Panc1 (cell line): ENCODE measurements at places on chromosomes 16 and 17. TPM values are rescaled to one million over a fixed set of nuclear protein-coding genes. Genes with fewer than 3 reads are reported as not detected.

GRCh38 chr16:63192980-63193379 lies 1156.7 kb upstream of the CDH8 start:
- no peak for DNase-seq

GRCh38 chr17:58488428-58488890 lies 251 bp upstream of the HSF5 start:
- no peak for DNase-seq

The FOXL1 gene
- 9.3 TPM for total RNA-seq

The ITGAL gene
- total RNA-seq: 0.54 TPM

GRCh38 chr17:47676199-47676472 lies 17.8 kb upstream of the TBKBP1 start:
- no peak for DNase-seq

DNA sequence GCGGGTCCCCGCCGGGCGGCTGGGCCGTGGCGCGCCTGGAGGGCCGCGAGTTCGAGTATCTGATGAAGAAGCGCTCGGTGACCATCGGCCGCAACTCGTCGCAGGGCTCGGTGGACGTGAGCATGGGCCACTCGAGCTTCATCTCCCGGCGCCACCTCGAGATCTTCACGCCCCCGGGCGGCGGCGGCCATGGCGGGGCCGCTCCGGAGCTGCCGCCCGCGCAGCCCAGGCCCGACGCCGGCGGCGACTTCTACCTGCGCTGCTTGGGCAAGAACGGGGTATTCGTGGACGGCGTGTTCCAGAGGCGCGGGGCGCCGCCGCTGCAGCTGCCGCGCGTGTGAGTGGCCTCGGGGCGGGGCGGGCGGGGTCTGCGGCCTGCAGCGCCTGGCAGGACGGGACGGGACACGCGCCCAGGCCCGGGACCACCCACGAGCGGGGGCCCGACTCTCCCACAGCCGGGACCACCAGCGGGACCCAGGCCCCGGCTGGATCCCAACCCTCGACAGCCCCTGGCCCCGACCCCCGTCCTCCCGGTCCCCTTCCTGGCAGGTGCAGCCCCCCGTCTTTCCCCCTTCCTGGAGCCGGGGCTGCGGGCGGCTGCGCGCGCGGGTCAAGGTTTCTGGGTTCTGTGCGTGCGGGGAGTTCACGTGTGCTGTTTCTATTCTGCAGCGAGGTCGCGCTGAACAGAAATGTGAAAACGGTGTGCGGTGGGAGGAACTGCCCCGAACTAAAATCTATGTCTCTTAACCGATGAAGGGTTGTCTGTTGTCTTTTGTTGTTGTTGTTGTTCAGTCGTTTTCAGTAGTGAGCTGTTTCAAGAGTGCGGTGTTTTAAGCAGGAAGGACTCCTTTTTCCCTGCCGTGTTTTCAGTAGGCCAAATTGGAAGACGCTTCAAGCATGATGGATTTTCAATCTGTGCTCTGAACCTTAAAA lies 705 bp downstream of the FOXK2 start:
- no peak for DNase-seq

DNA sequence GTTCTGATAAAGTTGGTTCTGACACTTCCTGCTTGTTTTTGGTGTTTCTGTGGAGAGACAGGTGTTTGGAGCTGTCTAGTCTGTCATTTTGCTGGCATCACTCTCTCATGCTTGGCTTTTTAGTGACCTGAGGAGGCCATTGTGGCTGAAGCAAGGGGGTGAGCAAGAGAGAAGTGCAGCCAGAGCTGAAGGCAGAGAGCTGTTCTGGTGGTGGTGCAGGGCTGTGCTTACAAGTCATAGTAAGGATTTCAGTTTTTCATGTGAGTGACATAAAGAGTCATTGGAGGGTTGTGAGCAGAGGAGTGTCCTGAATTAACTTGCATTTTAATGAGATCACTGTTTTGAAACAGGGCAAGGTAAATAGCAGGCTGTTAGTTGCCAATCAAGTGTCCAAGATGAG lies 97.5 kb downstream of the CHD9 start:
- no peak for DNase-seq

The CCL7 gene
- 0.31 TPM for total RNA-seq

The ADORA2B gene
- 42.7 TPM for total RNA-seq

The PRR35 gene
- 2.2 TPM for total RNA-seq

DNA sequence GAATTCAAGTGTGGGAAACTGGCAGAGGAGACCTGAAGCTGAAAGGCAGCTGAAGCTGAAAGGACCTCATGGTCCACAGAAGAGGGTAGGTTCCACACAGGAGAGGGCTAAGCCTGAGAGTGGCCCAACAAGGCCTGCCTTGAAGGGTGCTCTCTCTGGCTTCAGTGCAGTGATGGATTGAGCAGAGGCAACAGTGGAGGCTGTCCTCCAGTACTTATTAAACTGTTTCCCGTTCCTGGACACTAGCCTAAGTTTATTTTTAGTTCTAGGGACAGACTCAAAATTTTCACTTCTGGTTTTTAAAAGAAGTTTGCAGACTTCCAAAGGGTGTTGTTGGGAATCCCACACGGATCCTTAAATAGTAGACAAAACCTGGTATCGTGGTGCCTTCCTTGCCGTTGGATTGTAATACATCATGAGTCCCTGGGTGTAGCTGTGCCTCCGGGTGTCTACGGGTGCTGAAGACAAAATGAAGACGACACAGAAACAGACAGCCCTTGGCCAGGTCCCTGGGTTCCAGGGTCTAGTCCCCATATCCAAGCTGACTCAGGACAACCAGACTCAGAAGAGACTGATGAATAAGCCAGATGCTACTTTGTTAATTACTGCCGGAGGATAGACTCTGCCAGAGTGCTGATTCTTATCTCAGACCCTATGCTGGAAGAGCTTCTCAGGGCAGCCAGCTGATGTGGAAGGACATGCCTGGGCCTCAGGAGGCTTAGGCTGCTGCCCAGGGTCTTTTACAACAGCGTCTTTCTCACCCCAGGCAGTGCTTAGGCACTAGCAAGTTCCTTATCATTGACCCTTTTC lies 7.1 kb upstream of the CMTM4 start:
- DNase-seq: no peak

- no peak for DNase-seq
These were observed 64.6 kb downstream of the RTN4RL1 start for GRCh38 chr17:1960545-1960912.

DNA sequence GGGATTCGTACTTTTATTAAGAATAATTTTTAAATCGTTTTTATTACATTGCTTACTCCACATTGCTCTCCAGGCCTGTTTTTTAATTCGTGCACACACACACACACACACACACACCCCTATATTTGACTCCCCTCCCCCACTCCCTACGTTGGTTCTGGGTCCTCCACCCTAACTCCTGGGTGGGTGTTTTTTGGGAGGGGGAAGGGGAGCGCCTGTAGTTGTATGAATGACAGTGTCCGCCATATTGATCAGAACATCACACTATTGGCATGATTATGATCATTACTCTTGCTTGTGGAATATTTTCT lies 1.3 kb downstream of the GNAO1 start:
- no peak for DNase-seq

- no peak for DNase-seq
These were observed 2.0 kb upstream of the CCDC42 start for GRCh38 chr17:8746501-8747236.

GRCh38 chr17:80644536-80644935 lies 99.9 kb downstream of the RPTOR start:
- DNase-seq: no peak

The GPT2 gene
- 12.7 TPM for total RNA-seq

DNA sequence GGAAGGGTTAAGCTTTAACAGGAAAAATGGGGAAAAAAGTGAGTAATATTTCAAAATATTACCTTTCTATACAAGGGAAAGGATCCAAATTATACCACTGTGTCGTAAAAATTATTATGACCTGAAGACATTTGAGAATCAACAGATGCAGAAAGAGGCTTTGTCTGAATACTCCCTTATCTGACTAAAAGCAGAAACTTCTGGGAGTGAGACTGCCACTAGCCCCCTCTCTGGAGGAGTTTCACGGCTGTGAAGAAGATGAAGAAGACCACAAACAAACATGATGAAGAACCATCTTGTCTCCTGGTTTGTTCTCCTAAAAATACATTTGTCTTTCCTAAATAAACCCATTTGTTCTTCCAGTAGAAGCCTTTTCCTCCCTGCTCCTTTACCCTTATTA lies 29.4 kb downstream of the CNTROB start:
- no peak for DNase-seq

GRCh38 chr16:70656712-70657263 lies 10.4 kb downstream of the IL34 start:
- DNase-seq: no peak

GRCh38 chr16:56424791-56425438 lies 430 bp downstream of the AMFR start:
- DNase-seq: no peak

GRCh38 chr17:67372751-67373150 lies 4.3 kb upstream of the PITPNC1 start:
- DNase-seq: no peak

DNA sequence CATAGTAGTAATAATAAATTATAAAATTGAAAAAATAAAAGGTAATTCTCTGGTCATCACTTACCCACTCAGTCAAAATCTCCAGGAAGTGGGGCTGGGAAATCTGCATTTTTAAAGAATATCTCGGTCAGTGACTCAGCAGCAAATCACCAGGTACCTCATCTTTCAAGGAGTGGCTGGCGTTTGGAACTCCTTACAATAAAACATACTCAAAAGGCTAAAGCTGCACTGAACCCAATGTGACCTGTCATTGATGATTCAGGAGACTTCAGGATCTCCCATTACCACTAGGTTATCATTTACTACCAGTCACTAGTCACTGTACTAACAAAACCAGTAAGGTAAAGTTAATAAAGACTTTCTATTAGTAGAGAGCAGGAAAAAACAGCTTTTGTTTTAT lies 21.5 kb upstream of the RFFL start:
- DNase-seq: no peak

The RBFOX1 gene
- not detected for total RNA-seq

GRCh38 chr16:12796498-12796897 lies 7.2 kb downstream of the CPPED1 start:
- no peak for DNase-seq

- no peak for DNase-seq
These were observed 28.3 kb downstream of the PIMREG start for GRCh38 chr17:6472517-6472916.

DNA sequence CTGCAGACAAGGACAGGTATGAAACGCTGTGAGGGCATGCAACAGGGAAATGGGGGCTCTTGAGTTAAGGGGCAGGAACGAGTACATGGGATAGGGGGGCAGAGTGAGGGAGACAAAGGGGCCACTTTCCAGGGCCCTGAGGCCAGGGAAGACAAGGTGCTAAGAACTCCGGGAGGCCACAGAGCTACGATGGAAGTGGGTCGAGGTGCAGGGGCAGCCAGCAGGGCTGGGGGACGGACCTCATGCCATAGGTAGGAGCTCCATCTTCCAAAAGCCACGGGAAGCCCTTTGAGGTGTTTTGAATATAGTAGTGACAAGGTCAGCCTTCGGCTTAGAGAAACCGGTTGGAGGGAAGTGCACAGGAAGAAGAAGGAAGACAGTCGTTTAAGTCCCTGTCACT lies 35.6 kb downstream of the RBFOX3 start:
- no peak for DNase-seq

DNA sequence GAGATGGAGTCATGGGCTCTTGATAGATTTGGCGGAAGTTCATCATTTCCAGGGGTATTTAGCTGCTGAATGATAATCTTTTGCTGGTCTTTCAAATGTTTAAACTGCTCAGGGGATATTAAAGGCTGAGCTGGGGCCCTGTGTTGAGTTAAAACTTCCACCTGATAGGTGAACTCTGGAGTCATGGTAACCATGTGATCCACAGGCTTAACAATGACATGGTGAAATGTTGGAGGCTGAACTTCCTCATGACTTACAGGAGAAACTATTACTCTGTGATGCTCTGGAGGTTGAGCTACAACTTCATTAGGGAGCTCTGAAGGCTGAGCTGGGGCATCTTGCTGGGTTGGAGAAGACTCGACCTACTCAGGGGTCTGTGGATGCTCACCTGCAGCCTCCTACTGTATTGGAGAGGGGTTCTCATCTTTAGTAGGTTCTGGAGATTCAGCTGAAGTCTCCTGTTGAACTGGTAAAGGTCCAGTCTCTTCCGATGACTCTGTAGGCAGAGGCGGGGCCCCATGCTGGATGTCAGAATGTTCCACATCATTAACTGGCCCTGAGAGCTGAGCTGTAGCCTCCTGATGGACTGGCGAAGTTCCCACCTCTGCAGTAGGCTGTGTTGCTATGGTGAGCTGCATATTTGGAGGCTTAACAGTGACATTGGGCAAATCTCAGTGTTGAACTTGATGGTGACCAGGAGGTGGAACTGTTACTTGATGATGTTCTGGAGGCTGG lies 24.2 kb downstream of the RDM1 start:
- no peak for DNase-seq

- DNase-seq: no peak
These were observed 68.5 kb downstream of the RPTOR start for GRCh38 chr17:80612997-80613731.

GRCh38 chr16:49816875-49817274 lies 39.0 kb downstream of the ZNF423 start:
- DNase-seq: no peak

DNA sequence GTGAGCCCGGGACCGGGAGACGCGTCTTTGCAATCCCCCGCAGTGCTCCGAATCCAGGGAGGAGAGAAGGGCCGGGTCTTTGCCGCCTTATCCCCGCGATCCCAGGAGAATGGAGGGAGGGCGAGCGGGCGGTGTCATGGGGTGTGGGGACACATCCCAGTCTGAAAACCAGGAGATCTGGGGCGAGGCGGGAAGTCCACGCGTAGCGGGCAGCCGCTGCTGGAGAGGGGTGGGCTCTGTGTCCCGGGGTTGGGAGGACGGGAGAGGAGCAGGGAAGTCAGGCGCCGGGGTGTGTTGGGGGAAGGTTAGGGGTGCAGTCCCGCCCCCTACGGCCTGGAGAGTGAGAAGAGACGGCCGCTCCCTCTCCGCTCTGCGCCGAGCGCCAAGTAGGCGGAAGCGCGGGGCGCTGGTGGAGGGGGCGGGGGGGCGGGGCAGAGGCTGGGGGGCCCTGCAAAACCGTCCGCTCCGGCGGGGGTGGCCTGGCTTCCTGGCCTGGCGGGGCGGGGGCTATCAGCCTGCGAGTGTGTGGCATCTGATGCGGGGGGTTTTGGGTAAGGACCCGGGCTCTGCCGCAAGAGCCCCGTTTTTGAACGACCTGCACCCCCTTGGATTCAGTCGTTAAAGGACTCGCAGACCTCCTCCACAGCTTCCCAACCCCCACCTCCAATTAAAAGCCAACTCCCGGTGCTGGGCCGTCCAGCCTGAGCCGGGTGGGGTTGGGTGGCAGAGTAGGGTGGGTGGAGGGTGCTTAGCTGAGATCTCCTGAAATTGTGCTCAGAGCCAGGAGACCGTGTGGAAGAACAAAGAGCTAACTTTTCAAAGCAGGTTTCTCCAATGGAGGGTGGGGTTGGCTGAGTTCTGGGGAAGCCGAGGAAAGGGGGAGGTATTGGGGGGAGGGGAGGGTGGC lies 654 bp downstream of the LASP1 start:
- no peak for DNase-seq
